ENCODE measurements at places on chromosomes 7 and 10.

GRCh38 chr10:23496727-23497126 is 57.9 kb downstream of the OTUD1 start:
- DNase-seq: no peak

GRCh38 chr10:69747179-69747578 is 54.5 kb upstream of the COL13A1 start:
- DNase-seq: no peak

- DNase-seq: no peak
These were observed 59.4 kb downstream of the USP6NL start for GRCh38 chr10:11551916-11552602.

DNA sequence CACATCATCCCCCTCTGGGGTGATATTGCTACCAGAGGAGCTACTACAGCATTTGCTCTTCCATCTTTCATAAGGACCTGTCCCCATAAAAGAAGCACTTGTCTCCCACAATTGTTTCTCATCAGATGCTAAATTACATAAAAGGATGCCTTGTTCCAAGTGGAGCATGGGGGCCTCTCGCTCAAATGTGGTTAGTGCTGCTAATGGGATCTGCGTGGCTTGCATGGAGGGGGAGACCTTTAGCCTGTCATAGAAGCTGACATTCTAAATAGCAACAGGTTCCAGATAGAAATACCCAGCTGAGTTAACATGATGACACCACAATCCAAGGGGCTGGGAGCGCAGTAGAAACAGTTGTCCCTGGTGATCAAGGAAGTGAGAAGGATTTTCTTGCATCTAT is 257.9 kb downstream of the SFMBT2 start:
- DNase-seq: no peak

GRCh38 chr10:69327463-69328379 is 49.4 kb downstream of the HK1 start:
- DNase-seq: no peak

- DNase-seq: no peak
These were observed 10.1 kb downstream of the GDF2 start for GRCh38 chr10:47332371-47332770.

- no peak for DNase-seq
These were observed 64.6 kb upstream of the ELN start for GRCh38 chr7:73963252-73963822.

GRCh38 chr7:104267701-104268368 is 60.0 kb upstream of the ORC5 start:
- DNase-seq: no peak

DNA sequence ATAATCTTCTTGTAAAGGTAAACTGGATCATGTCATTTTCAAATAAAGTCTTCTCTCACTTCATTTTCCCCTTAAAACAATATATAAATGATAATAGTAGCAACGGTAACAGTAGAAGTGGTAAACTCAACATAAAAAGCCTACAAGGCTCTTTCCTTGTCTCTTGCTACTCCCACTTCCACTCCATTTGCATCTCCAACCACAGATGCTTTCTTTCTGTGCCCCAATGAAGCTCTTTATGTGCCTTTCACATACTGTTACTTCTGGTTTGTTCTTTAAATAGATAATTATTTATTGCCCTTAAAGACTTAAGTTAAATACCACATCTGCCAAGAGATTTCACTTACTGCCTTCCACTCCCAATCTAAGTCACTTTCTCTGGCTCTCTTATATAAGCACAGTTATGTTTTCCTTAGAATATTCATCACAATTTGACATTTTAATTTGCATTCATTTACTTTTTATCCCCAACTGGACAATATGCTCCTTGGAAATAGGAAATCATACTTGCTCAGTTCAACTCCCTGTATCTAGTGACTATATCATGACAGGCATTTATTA is 149.9 kb downstream of the CRPPA start:
- DNase-seq: no peak

DNA sequence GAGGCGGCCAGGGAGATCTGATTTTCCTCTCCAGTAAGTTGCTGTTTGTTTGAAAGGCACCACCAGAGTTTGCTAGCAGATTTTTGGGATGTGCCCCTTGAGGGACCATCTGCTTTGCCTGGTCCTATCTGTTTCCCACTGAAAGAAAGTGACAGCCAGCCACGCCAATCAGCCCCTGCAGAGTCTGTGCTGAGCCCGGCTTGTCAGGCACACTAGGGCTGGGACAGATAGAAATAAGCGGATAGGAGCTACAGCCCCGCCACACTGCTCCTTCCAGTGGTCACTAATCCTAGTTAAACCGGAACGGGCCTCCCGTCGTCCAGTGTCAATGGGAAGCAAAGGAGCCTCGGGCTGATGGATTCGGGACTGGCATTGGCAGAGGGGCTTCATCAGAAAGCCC is 161.9 kb upstream of the PRR15 start:
- DNase-seq: no peak

DNA sequence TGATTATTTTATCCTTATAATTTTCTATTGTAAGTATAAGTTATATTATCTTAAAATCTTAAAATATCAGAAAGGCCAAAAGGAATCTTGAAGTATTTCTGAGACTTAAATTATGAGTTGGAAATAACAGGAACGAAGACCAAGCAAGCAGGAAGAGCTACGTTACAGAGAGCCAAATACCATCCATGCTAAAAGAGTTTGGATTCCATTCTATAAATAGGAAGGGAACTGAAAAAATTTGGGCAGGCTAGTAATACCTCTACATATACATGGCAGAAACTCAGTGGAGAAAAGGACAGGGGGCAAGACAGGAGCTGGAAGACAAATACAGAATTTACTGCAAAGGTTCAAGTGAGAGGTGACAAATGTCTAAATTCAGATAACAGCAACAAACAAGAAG is 16.7 kb downstream of the ITGB1 start:
- DNase-seq: no peak

- DNase-seq: no peak
These were observed 3.2 kb downstream of the PARP12 start for GRCh38 chr7:140059273-140060242.

DNA sequence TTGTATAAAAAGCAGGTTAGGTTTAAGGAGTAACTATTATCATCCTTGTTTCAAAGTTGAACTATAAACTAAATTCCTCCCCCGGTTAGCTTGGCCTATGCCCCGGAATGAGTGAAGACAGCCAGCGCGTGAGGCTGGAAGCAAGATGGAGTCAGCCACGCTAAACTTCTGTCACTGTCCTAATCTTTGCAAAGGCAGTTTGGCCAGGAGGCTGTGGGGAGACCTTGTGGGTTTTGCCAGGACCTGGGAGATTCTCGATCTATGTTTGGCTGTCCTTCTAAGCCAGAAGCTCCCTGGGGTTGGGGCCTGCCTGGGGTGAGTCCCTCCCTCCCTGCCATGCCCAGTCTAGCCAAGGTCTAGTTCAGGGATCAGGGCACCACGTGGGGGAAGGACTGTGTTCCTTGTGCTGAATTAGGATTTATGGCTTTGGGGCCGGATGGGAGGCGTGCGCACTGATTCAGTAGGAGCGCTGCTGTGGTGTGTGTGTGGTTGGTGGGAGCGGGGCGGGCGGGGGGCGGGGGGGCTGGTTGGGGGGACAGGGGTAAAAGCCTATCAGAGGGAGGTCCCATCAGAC is 871 bp upstream of the GTF2IRD1 start:
- DNase-seq: no peak
